T-helper 2 cell (primary cell): ENCODE measurements at places on chromosomes 2 and 18.

DNA sequence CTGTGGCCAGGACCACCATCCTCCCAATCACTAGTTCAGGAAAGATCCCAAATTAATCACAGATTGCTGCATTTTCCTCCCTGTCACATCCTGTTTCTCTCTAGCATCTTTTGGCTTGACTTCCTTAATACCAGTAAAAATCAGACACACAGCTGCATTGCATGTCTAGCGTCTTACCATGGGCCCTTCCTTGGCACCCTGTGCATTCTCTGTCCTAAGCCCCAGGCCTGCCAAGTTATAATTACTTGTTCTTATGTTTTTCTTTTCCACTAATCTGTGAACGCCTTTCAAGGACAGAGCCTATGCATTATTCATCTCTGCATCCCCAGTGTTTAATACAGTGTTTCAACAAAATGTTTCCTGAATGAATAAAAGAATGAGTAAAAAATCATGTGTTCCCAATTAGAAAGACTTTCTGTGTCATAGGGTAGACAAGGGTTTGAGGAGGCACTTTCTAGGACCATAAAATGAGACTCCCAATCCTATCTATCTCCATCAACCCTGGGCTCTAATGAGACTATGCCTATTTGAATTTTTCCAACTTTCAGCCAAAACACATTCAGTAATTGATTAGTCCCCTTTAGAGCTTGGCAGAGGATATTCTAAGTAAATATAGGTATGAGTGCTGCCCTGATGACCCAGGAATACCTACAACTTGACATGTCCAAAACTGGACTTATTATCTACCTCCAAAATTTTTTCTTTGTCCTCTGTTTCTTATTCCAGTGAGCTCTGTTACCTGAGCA lies 10.3 kb upstream of the NT5C1B start:
- no peak for DNase-seq

GRCh38 chr2:54979321-54980044 lies 70.8 kb downstream of the RTN4 start:
- no peak for DNase-seq

- DNase-seq = no peak
These were observed 154.8 kb downstream of the COL6A3 start for GRCh38 chr2:237259201-237259600.

DNA sequence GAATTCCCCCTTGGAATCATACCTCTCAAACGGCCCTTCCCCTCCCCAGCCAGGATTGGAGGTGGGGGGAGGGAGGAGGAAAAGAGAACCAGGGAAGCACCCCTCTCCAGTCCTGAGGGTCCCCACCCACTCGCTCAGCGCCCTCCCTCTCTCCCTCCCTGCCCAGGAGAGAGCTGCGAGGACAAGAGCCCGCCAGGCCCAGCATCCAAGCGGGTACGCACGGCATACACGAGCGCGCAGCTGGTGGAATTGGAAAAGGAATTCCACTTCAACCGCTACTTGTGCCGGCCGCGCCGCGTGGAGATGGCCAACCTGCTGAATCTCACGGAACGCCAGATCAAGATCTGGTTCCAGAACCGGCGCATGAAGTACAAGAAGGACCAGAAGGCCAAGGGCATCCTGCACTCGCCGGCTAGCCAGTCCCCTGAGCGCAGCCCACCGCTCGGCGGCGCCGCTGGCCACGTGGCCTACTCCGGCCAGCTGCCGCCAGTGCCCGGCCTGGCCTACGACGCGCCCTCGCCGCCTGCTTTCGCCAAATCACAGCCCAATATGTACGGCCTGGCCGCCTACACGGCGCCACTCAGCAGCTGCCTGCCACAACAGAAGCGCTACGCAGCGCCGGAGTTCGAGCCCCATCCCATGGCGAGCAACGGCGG lies 14.4 kb downstream of the HOXD3 start:
- DNase-seq = no peak

GRCh38 chr18:58051765-58052460 lies 7.9 kb downstream of the NEDD4L start:
- no peak for DNase-seq

- no peak for DNase-seq
These were observed 10.8 kb downstream of the GPR35 start for GRCh38 chr2:240635998-240636547.

DNA sequence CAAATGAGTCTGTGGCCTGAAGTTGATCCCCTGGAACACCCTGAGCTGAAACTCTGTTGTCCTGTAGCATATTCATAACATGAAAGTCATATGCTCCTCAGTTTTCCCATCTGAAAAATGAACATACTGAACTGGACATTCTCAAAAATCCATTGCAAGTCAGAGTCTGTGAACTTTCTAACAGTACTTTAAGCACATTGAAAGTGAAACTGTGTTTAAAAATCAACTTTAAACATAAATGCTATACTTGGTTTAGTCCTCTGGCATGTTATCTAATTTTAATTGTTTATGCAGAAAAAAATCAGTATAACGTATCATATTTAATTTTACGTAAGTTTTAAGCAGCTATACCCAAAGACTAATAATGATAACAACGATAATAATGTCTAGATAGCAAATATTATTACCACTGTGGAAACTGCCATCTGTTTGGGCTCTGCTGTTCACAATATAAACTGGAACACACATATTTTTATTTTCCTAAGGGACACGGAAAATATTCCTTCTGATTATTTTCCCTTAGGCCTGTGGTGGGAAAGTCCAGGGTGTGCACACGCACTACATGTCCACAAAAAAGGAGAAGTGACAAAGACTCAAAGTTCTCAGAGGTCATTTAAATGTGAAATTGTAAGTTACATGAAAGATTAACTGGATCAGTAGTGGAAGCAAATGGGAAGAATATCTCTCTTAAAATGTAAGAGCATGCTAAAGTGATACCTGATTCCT lies 56.1 kb upstream of the TTN start:
- DNase-seq = no peak

DNA sequence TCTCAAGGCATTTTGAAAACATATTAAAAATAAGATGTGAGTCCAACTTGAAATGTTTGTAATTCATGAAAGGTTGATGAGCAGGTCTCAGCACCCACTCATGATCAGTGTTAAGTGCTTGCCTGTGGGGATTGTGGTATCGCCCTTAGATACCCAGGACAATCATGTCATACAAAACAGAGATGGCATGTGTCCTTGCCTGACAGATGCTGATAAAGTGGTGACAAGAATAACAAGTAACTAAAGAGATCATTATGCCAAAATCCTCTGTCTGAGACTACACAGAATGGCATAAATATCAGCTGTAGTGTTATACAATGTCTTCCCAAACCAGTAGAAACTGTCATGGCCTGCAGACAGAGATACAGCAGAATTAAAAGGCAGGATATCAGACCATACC lies 930.3 kb downstream of the SUCLG1 start:
- DNase-seq = no peak

GRCh38 chr2:200321780-200322534 lies 15.5 kb downstream of the SPATS2L start:
- DNase-seq = peak; percentile 79

- DNase-seq = peak; percentile 44
These were observed 883 bp downstream of the SMCHD1 start for GRCh38 chr18:2656237-2656980.

GRCh38 chr18:65133610-65134009 lies 617.2 kb upstream of the CDH7 start:
- DNase-seq = no peak

GRCh38 chr2:221724631-221725203 lies 152.6 kb upstream of the EPHA4 start:
- no peak for DNase-seq

- no peak for DNase-seq
These were observed 24.9 kb downstream of the HJURP start for GRCh38 chr2:233829193-233830110.

GRCh38 chr2:72144632-72145288 lies 2.9 kb downstream of the CYP26B1 start:
- no peak for DNase-seq

- no peak for DNase-seq
These were observed 62.8 kb downstream of the INO80D start for GRCh38 chr2:206023183-206023582.

GRCh38 chr2:196482119-196483065 lies 157.1 kb upstream of the CCDC150 start:
- DNase-seq = no peak

- peak; percentile 53 for DNase-seq
These were observed 7.2 kb downstream of the HADHB start for GRCh38 chr2:26251893-26252292.

- no peak for DNase-seq
These were observed 190.4 kb upstream of the HDAC4 start for GRCh38 chr2:239590995-239591915.

GRCh38 chr18:56598422-56598821 lies 40.0 kb downstream of the TXNL1 start:
- DNase-seq = no peak

DNA sequence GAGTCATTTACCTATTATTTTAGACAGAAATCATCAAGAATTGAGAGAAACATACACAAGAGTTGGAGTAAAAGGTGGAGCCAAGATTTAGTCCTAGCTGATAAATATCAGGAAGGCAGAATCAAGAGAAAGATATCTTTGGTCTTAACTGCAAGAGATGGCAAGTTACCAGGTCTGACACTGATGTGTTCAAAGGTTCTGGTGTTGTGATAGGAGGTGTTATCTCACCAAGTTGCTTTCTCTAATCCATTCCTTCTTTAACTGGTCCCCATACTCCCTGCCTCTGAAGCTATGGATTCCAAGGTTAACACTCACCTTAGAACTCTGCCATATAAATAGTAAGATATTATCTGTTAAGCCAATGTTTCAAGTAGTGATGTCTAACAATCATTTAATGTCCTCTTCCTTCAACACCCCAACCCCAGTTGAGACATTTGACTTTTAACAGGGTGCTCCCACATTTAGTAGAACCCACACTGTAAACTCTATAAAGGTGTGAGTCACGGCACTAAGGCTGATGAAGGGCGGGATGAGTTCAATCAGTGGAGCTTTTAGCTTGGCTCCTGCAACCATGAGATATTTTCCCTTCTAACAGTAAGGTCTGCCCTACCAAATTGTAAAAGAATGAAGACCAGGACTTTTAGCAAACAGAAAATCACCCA lies 333.7 kb downstream of the RND3 start:
- no peak for DNase-seq

DNA sequence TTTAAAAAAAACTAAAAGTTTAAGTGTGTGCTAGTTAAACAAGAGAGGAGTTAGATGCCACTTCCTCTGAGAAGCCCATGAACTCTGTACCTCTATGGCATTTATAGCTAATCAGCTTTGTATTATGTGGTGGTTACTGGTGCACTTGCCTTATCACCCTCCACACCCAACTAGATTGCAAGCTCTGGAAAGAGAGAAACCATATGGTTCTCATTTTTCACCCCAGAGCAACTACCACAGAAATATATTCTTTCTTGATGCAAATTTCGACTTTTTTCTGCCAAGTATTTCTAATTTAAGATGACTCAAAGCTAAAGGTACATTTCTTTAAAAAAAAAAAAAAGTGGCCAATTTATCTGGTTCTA lies 24.2 kb downstream of the RAPH1 start:
- DNase-seq = no peak

GRCh38 chr2:15754703-15755099 lies 163.0 kb downstream of the DDX1 start:
- no peak for DNase-seq
